Transverse colon (tissue), 4 donors: ENCODE measurements at places on chromosomes 5 and 9. TPM values are rescaled to one million over a fixed set of nuclear protein-coding genes. Genes with fewer than 3 reads are reported as not detected.

GRCh38 chr5:104815212-104815611 lies 1252.6 kb upstream of the NUDT12 start:
- no peak for DNase-seq

The WDR55 gene
- 33.3 TPM for total RNA-seq

DNA sequence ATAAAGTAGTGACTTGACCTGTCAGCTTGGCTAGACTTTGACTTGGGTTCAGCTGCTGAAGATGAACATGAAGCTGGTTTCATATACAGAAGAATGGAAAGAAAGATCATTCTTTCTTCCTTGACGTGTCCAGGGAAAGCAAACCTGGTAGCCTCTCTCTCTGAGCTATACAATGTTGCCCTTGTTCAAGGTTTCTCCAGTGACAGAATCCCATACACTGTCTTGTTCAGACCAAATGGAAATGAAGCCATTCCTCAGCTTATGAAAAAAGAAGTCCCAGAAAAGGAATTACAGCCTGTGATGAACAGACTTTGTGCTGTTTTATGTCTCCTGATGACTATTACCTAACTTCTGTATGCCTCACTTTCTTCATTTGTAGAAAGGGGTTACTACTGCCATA lies 349.8 kb upstream of the KLF4 start:
- DNase-seq = no peak

DNA sequence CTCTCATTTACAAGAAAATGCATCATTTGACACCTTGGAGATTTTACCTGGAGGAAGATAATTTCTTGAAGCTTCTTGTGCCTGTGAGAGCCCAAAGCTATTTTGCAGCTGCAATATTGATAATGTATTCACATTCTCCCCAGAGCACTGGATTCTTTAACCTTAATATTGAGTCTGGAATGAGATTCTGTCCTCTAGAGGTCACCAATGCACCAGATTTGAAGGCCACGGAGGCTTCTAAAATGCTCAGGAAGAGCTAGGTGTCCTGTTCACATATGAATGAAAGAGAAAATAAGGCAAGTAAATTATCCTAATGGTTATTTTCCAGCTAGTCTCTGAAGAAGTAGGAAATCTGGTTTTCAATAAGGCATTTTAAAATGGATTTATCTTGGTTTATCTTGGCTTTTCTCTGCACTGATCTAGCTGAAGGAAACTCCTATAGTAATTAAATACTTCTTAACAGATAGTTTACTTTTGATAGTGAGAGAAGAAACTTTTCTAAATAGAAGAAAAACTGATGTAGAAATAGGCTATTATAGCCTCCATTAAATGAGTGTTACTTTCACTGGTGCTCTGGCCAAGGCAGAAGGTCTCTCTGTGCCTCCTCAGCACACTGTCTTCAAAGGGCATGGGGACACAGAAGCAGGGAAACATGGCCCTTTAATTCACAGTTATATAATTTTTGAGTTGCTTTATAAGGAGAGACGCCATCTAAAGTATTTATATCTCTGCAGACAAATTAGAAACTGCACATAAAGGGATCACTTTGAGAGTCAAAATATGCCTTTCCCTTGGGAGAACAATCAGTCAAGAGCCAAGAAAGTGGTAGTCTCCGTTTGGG lies 297.0 kb upstream of the ACTBL2 start:
- no peak for DNase-seq

The TMEM171 gene
- total RNA-seq = 156 TPM

- no peak for DNase-seq
These were observed 14.8 kb upstream of the FAM174A start for GRCh38 chr5:100520348-100520747.

The DBN1 gene
- total RNA-seq = 201 TPM

DNA sequence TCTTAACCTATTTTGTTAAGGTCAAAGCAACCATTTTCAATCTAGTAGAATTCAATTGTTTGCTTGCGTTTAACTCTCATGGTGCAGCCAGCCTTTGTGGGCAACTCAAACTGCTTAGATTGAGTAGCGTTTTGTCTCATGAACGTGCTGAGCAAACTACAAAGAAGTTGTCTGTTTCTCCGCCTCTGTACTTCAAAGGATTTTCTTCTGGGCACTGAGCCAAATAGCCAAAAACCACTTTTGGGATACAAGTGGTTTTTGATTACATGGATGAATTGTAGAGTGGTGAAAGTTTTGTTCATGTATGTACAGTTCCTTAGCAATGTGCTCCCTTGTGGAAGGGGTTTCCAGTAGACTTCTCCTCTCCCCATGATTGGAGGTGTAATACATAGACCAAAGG lies 122.9 kb downstream of the CFAP90 start:
- DNase-seq = no peak

The TMEM174 gene
- 0.64 TPM for total RNA-seq

The PCDHGB3 gene
- total RNA-seq = 1.4 TPM

- no peak for DNase-seq
These were observed 192.2 kb downstream of the C9orf152 start for GRCh38 chr9:110015759-110016158.

The SPATA31D4 gene
- not detected for total RNA-seq

GRCh38 chr9:14909961-14910805 lies at the start of gene FREM1:
Gene FREM1 (minus strand): TSS chr9:14910428. CDS start chr9:14868977, 41,451 bp downstream.
- peak; percentile 32 for DNase-seq
